MV-4-11 (cell line): ENCODE measurements at places on chromosomes 1 and 21.
A peak's percentile ranks its signal among the peaks of the same experiment; 100 is the strongest.

- no peak for DNase-seq
These were observed 754.6 kb downstream of the MRPL39 start for GRCh38 chr21:24852610-24853195.

DNA sequence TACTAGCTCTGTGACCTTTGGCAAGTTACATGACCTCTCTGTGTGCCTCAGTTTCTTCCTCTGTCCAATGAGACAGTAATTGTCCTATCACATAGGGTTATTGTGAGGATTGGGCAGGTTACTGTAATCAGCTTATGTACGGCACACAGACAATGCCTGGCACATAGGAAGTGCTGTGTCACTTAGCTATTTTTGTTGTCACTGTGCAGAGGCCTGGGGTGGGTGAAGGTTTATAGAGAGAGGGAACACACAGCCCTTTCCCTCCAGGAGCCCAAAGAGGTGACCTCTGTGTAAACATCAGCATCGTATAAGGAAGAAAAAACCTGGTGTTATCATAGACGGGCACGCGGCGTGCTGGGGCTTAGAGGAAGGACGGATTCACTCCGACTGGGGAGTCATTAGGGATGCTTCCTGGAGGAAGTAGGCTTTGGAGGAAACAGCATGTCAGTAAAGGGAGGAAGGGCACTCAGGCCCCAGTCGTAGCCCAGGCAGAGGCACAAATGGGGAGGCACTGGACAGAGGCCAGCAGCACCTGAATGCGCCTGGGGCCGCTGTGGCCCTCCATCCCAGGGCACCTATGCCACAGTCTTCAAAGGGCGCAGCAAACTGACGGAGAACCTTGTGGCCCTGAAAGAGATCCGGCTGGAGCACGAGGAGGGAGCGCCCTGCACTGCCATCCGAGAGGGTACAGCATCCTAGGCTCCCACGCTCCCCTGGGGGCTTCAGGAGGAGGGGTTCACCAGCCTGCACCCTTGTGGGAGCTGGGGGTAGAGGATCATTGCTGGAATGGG, 21.2 kb downstream of the CDK18 start:
- no peak for DNase-seq

DNA sequence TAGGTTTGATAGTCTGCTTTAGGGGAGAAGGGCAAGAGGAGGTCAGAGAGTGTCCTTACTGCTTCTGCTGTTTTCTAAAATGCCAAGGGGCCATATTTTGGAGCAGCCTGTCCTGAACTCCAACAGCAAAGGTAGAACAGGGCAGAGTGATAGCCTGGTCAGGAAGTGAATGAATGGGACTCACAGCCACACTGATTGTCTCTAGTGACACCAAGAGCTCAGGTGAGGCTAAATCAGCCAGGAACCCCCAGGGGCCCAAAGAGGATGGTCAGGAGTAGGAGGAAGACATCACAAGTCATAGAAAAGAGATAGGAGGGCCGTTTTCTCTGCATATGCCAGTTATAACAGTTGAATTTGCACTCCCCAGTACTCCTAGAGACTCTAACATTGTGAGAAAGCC, 97.4 kb upstream of the DUSP10 start:
- DNase-seq, result no peak

- no peak for DNase-seq
These were observed 1.1 kb downstream of the PRRX1 start for GRCh38 chr1:170664828-170665612.

DNA sequence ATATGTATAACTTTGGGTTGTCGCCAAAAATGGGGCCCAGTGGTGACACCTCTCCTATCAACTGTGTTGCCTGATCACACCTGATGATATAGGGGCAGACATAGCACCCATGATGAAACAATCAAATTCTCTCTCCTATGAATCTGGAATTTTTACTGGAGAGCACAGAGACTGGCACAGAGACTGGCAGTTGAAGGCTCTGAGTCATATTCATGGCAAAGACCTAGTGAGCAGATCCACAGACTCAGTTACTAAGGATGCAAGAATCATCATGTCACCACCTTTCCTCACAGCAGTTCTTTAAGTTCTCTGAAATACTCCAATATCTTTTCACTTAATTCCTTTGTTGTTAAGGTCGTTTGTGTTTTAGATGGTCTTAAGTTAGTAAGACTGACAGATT, 60.0 kb downstream of the APCS start:
- no peak for DNase-seq

- DNase-seq, result no peak
These were observed 125.9 kb downstream of the PDE4B start for GRCh38 chr1:65918564-65918963.

DNA sequence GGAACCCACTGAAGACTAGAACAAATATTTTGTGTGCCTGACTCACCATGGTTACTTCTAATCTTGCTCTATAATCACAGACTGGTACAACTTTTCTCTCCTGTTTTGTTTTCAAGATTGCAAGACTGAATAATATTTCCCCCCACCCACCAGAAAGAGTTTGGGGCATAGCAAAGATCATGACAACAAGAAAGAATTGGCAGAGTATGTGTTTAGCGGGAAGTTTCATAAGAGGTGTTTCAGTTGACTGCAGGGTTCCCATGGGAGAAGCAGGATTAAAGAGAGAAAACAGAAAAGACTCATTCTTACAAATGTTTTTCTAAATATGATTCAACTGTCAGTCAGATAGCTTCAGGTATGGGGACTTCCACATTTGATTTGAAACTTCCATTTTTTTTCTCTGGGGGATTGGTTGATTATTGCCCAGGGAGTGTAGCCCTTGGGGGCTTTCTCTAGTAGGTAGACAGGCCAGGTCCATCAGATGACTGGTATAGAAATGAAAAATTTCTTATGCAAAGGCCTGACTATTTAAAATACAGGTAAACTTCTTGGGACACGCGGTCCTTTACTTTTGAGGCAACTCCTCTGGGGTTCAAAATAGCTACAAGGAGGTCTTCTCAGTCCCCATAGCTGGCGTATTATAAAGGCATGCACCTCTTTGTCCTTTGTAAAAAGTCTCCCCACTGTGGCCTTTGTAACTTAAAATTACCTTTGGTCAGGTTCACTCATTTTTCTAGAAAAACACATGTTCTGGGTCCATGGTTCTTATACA, 13.9 kb downstream of the OR14I1 start:
- no peak for DNase-seq

DNA sequence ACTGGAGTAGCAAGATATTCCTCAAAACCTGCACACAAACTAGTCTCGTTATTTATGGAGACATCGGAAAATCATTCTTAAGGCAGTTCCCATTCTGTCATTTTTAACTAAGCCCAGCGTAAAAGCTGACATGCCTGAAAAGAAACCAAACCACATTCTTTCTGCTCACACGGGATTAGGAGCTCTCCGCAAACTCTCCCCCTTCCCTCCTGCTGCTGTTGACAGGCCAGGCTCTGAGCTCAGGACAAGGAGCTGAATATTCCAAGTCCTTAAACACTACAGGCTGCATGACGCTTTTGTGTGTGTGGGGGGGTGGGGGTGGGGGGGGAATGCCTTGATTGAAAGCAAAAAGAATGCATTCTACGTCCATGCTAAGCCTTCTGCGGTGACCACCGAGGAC, 5.2 kb downstream of the OLIG1 start:
- peak; percentile 73 for DNase-seq

DNA sequence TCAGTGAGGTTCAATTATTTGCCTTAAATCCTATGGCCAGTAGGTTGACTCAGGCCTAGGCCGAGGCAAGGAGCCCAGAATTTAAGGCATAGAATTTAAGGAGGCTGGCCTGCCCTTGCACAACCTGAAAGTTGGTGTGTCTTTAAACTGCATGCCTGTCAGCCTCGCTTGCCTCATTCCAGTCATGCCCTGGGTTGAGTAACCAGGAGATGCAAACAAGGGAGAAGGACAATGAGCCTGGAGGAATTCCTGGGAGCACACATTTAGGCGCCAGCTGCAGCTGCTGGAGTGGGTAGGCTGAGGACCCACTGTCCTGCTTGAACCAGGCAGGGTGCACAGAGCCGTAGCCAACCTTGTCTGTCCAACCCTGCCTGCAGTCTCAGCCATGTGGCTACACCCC, 11.7 kb downstream of the CD2 start:
- no peak for DNase-seq

DNA sequence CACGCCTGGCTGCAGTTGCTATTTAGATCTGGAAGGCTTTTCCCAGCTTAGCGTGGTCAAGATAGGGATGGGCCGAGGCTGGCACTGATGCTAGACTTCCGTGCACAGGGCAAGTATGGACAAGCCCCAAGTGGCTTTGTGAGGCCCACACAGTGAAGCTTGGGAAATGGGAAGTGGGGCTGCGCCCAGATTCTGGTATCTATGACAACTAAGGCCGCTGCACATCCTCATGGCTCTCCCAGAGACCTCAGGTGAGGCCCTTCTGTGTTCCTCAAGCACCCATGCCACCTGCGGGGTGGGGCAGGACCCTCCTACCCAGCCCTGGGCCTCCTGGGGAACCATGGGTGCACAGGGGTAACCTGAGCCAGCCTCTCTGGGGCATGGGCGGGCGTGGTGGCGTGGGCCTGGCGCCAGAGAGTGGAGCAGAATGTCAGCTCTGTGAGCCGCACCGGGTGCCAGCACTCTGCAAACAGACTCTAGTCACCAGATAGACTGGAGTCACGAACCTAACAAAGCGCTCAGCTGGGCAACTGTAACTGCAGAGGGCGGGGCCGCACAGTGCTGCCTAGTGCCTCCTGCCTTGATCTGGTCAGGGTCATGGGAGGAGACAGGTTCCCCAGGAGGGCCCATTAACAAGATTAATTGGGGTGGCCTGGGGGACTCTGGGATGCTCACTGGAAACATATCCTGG, 46.4 kb downstream of the ELF3 start:
- DNase-seq, result peak; percentile 29

GRCh38 chr21:31236528-31236927, 107.5 kb downstream of the TIAM1 start:
- DNase-seq, result peak; percentile 57

- DNase-seq, result peak; percentile 64
These were observed 18.2 kb upstream of the MSTO1 start for GRCh38 chr1:155591770-155592169.

- peak; percentile 40 for DNase-seq
These were observed 145.1 kb upstream of the SMYD2 start for GRCh38 chr1:214135886-214136285.
